ENCODE measurements at places on chromosomes 6 and 20. TPM values are rescaled to one million over a fixed set of nuclear protein-coding genes. Genes with fewer than 3 reads are reported as not detected.

MCHR2 gene
- total RNA-seq, result not detected

ANKRD66 gene
- not detected for total RNA-seq

AGER gene
- total RNA-seq, result 2.7 TPM

WFDC10B gene
- total RNA-seq, result not detected

ARMH2 gene
- total RNA-seq, result not detected

KIF6 gene
- total RNA-seq, result 0.79 TPM

CCM2L gene
- 3.0 TPM for total RNA-seq

PPP1R3G gene
- total RNA-seq, result 1.8 TPM

Data from skin of body (tissue), 3 donors.